Ascending aorta (tissue), 2 donors: ENCODE measurements at places on chromosomes 2 and 18.

- DNase-seq = no peak
- no peak overlapping the region for H3K4me3 ChIP-seq
- no peaks in the 10 kb centered on the region for H3K36me3 ChIP-seq
- no peaks in the 10 kb centered on the region for H3K4me1 ChIP-seq
- no peak overlapping the region for H3K27ac ChIP-seq
Measured at GRCh38 chr2:10297959-10298531, 4.7 kb upstream of the HPCAL1 start.

- no peak overlapping the region for H3K4me3 ChIP-seq
- peak overlapping the region; percentile 31 for H3K27ac ChIP-seq
- H3K27me3 ChIP-seq = no peaks in the 10 kb centered on the region
- no peak for DNase-seq
- no peaks in the 10 kb centered on the region for H3K36me3 ChIP-seq
Measured at GRCh38 chr2:224970311-224970710, 72.0 kb downstream of the DOCK10 start.

DNA sequence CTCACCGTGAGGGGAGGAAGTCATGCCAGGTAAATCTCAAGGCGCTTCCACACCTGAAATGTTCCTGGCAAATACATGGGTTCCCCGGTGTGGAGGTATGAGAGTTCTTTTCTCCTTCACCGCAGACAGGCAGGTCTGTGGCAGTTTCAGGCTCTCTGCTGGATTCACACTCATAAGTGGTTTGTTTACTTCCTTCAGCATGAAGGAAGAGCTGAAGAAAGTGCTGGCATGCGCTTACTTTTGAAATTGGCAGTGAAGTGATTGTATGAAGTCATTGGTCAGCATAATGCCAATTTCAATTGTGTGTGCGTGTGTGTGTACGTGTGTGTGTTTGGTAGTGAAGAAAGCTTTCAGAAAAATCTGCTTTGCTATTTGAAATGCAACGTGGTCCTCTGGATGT lies 43.4 kb downstream of the RNF144A start:
- no peak overlapping the region for H3K27ac ChIP-seq
- no peaks in the 10 kb centered on the region for H3K27me3 ChIP-seq
- no peak for DNase-seq
- no peak overlapping the region for H3K4me3 ChIP-seq
- no peaks in the 10 kb centered on the region for H3K36me3 ChIP-seq
- H3K4me1 ChIP-seq = no peaks in the 10 kb centered on the region

- H3K36me3 ChIP-seq = no peaks in the 10 kb centered on the region
- peaks cover 20% of the 10 kb centered on the region for H3K4me1 ChIP-seq
- H3K4me3 ChIP-seq = no peak overlapping the region
- H3K27ac ChIP-seq = no peak overlapping the region
- no peak for DNase-seq
Measured at GRCh38 chr18:56196495-56197225, 441.7 kb downstream of the TXNL1 start.

DNA sequence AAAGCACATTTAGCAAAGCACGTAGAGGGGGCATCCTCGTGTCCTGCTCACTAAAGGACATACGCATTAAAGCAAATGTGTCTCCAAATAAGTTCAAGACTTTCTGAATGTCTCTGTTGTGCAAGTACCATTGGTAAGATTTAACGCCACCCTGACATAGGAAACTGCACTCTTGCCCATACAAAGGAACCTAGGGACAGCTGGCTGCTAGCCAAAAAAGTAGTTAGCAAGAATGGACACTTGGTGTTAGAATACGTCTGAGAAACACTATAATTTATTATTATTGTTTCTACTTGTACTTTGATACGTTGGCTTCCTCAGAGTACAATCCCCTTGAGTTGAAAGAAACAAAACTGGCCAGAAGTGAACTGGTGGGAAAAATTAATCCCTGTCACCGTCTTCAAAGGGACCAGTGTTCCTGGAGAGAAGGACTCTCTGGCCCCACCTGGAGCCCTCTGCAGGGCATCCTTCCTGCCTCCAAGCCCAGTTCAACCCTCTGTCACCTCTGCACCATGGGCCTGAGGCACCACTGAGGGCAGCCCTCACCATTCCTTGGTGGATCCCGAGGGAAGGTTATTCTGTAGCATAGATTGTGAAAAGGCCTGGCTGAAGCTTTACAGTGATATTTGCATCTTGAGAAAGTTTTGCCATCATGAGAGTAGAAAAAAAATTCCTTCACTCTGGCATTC lies 51.4 kb upstream of the APCDD1 start:
- no peaks in the 10 kb centered on the region for H3K4me1 ChIP-seq
- H3K27ac ChIP-seq = no peak overlapping the region
- H3K36me3 ChIP-seq = no peaks in the 10 kb centered on the region
- no peaks in the 10 kb centered on the region for H3K27me3 ChIP-seq
- H3K4me3 ChIP-seq = no peak overlapping the region

DNA sequence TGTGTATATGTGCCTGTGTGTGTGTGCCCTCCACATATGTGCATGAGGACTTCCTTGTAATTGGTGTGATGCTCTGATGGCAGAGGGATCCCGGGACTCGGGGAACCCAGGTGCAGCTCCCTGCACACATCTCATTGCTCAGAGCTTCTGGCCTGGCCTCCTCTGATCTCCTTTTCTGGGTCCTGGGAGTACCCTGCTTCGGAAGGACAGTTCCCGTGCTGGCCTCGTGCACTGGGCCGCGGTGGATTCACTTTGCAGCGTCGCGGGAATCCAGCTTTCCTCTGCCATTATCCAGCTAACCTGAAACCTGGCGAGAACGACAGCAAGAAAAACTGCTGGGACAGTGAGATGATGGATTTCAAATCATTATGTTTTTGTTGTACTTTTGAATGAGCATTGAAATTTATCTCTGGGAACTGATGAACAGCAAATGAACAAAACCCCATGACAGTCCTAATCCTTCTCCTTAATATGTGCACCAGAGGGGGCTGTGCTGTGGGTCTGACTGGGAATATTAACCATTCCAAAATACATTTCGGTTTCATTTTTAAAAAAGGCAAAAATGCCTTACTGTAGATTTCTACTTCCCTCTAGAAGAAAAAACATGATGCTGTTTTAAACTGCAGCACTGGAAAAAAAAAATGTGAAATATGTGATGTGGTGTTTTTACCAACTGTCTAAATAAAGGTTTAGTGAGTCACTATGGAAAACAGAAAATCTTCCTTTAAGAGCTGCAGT lies 78.2 kb downstream of the PTGR3 start:
- H3K27me3 ChIP-seq = no peaks in the 10 kb centered on the region
- no peak overlapping the region for H3K27ac ChIP-seq
- H3K36me3 ChIP-seq = no peaks in the 10 kb centered on the region
- no peaks in the 10 kb centered on the region for H3K4me1 ChIP-seq

DNA sequence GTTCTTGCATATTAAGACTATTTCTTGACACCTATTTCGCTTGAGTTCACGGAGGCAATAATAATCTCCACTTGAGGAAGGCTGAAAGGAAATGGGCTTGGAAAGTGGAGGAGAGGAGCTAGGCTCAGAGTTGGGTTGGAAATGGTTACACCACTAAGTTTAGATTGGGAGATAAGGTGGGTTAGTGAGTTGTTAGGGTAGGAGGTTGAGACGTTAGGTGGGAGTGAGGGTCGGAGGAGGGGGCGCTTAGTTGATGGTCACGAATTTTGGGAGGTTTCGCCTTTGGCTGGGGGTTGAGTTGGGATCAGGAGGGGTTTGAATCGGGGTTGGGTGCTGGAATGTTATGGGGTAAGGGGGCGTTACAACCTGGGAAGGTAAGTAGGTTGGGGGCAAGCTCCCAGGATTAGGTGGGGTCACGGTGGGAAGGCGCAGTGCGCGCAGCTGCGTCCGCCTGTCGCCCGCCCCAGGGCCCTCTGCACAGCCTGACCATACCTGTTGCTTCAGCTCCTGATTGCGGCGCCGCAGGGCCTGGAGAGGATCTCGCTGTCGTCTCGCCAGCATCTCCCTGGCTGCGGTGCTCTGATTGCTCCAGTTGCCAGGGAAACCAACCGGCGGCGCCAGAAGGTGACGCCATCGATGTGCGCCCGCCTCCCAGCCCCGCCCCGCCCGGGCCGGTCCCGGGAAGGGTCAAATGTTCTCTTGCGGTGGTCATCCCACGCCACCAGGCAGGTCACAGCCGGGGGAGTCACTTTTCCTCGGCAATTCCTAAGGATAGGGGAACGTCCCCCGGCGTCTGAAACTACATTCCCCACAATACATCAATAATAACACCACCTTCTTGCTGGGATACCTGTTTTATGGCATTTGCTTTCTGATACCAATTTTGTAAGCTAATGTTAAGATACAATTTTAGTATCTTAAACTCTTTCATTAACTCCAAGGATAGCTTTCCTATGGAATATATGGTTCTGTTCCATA lies at the start of gene NPHP1:
TSS of gene NPHP1 (minus strand) at position 606 of the 978 bp plus-strand sequence. CDS start at position 561, 45 bp downstream.
- no peaks in the 10 kb centered on the region for H3K4me1 ChIP-seq
- H3K36me3 ChIP-seq = no peaks in the 10 kb centered on the region
- peak within 1 kb of the TSS; percentile 55 for H3K27ac ChIP-seq
- H3K4me3 ChIP-seq = peak within 1 kb of the TSS; percentile 74
- peak; percentile 91 for DNase-seq

DNA sequence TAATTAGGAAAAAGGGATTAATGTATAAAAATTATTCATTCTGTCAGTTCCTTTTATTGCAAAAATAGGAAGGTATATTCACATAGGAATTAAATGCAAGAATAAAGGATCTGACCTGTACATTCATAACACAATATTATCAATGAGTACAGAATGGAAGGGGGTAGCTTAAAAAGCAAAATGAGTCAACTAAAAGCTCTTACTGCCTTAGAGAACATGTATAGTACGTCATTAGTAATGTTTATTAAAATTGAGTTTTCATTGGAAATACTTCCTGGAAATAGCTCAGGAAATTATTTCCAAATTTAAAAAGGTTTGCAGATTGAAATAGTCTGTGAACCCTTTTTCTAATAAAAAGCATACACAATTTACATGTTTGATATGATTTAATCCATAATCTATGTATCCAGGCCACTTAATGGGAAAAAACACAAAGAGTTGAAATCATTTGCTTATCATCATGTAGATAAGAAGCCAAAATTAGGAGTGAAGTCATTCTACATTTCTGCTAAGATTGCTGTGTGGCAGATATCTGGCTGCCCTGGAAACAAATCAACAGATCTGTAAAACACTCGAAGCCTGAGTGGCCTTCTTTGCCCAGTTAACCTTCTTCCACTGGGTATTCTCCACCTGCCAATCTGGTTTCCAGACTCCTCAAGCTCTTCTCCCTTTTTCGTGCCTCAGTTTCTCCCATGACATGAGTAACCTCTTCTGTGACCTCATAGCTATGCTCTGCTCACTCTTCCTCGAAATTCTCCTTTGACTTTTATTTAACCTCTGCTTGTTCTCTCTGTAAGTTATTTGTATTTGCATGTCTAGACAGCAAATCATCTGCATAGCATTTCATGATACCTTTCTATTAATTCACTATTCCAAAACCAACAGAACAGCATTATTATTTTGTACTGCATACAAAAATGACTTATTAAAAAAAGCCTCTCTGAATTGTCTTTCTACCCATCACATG lies 181.2 kb upstream of the REV1 start:
- peaks cover 3% of the 10 kb centered on the region for H3K4me1 ChIP-seq
- no peak overlapping the region for H3K27ac ChIP-seq
- no peak overlapping the region for H3K4me3 ChIP-seq
- no peak for DNase-seq
- H3K36me3 ChIP-seq = no peaks in the 10 kb centered on the region
- no peaks in the 10 kb centered on the region for H3K27me3 ChIP-seq
